ENCODE measurements at places on chromosomes 1 and 21.

DNA sequence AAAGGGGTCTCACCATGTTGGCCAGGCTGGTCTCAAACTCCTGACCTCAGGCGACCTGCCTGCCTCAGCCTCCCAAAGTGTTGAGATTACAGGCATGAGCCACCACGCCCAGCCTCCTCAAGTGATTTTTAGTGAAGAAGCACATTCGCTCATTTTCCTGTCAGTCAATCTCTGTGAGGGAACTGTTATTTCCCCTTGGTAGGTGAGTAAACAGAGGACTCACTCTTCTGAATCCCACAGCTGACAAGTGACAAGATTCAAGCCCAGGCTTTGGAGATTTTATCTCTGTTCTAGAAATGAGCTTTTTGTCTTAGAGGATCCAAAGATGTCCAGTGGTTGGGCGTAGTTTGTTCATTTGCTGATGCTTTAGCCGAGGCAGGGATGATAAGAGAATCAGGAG, 43.9 kb upstream of the TACSTD2 start:
- peak; percentile 66 for DNase-seq

GRCh38 chr1:192448026-192448578, 127.5 kb upstream of the RGS1 start:
- DNase-seq = no peak

- peak; percentile 55 for DNase-seq
These were observed 612.0 kb downstream of the MATN1 start for GRCh38 chr1:30111431-30111830.

DNA sequence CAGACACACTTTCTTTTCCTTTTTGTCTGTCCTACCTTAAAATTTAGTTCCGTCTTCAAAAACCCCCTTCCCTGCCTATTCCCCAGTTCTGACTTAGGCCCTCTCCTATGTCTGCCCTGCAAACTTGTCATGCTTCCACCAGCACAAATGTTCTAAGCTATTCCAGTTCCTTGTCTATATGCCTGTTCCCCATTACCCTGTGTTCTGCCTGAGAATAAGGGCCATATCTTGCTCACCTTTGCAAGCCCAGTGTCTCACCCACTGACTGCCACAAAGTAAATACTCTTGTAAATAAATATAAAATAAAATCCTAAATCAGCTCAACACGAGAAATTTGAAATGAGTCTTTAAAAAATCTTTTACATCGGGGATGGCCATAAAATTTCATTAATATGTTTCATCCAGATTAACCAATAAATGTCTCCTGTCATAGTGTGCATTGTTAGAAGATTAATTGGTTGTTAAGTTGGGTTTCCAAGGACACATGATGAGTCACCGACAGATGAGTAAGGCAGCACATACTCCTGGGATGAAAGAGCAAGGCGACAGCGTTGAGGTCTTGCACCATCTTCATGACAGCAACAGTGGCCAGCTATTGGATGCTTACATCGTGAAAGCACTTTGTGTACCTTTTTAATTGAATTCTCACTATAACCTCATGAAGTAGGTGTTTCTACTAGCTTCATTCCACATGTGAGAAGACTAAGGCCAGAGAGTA, 92.6 kb upstream of the NGF start:
- DNase-seq = no peak

GRCh38 chr1:39293375-39294070, 89.0 kb downstream of the MACF1 start:
- no peak for DNase-seq

DNA sequence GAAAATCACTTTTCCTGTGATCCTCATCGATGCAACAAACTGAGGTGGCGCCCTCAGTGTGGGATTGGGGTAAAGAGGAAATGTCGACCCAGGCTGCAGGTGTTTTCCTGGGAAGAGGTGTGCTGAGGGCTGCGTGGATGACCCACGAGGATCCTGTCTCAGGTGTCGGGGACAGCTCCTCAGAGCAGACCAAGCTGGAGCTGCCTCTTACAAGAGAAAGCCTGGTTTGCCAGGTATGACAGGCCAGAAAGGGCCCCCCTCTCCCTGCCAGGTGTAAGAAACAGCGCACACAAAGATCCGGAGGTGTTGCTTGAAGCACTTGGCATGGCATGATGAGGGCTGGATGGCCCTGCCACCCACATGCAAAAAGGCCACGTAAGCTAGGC, 12.6 kb downstream of the FHAD1 start:
- DNase-seq = no peak

DNA sequence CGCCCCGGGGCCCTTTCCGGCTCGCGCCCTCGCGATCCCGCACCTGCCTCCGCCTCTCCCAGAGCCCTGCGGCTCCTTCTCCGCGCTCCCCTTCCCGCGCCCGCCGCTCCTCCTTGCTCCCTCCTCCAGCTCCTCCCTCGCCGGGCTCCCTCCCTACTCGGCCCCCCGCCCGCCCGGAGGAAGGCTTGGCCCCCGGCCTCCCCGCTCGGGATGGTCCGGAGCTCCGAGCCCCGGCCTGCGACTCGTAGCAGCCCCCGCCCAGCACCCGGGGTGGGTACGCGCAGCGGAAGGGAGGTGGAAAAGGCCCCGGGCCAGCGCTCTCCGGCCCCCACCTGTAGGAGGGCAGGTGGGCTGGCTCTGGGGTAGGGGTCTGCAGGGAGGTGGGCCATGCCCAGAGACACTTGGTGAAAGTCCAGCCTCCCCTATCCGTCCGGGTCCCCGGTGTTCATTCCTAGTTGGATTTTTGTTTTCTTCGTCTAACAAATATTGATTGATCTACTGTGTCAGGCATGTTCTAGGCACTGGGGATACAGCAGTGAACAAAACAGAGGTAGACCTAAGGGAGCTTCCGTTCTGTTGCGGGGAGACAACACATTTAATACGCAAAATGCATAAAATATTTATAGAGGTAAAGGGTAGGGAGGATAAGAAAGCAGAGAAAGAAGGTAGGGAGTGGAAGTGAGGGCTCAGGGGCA, at the start of gene HTR1D:
Gene HTR1D (minus strand): TSS at position 82 of the 695 bp plus-strand sequence. CDS start 23,283 bp downstream, outside the sequence.
- no peak for DNase-seq
